Activated naive CD4-positive, alpha-beta T cell (primary cell): ENCODE measurements at places on chromosomes 2 and 18.

DNA sequence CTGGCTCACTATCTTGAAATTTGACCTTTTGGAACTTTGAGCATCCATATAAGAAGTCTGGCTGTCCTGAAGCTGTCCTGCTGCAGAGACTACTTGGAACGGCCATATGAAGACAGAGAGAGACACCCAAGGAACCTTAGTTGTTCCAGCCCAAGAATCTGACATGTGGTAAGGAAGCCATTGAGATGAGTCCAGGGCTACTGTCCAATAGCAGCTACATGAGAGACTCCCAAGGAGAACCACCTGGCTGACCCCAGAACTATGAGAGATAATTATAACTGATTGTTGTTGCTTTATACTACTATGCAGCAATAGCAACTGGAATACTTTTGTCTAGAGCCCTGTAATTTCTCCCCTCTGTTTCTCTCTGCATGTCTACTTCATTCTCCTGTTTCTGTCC is 234.3 kb upstream of the TANK start:
- no peak for DNase-seq

DNA sequence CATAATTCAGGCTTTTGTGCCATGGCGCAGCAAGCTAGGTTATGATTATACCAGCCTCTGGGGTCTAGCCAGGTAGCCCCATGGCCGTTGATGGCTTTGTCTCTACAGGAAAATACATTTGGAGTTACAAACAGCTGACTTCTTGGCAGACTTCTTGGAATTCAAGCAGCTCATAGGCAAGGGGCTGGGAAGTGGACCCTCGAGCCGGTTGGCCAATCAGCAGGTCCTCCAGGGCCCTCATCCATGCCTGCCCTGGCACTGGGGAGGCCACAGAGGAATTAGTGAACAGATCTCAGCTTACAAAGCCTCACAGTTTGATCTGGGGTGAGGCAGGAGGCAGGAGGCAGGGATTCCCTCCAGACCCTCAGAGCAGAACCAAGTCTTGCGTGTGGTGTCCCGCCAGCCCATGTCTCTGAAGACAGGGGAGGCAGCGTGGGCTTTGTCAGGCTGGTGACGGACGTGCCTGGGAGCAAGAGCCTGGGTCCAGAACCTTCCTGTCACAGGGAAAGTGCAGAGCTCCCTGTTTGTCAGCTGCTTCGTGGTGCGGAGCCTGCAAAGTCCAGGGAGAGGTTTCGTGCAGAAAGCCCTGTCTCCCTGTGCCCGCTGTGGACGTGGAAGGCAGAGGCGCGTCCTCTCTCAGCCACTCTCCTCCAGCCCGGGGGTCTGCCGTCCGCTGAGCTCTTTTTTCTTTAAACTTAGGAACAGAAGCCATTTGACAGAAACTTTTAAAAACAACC is 131.7 kb downstream of the KLHL29 start:
- no peak for DNase-seq

DNA sequence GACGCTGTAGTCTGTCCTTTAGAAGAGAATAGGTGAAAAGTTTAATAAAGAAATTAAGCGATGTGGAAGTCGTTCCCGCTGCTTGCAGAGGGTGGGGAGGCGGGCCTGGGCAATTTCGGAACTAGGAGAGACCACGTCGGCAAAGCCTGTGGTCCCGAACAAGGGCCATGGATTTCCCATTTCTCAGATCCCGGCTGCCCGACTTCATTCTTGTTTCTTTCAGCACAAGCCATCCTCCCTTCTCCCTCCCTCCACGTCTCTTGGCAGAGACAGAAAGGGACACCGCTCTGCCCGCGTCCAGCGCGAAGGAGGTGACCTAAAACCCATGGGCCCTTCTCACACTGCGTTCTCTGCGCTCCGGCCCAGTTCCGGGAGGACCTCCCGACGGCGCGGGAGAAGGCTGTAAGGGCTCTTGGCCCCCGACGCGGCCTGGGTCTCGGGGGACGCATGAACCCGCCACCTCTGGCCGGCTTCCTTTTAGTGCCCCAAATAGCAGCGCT is 2.2 kb upstream of the BCL2L11 start:
- no peak for DNase-seq

GRCh38 chr18:32135625-32136024 is 44.0 kb downstream of the RNF138 start:
- DNase-seq = no peak

GRCh38 chr2:233446121-233446520 is 91.8 kb downstream of the DGKD start:
- DNase-seq = no peak

- no peak for DNase-seq
Measured at GRCh38 chr2:43898838-43899346, 60.1 kb downstream of the ABCG8 start.

- DNase-seq = no peak
Measured at GRCh38 chr18:12420821-12421421, 13.2 kb downstream of the PRELID3A start.

GRCh38 chr2:30978854-30979253 is 159.4 kb downstream of the GALNT14 start:
- DNase-seq = no peak

- no peak for DNase-seq
Measured at GRCh38 chr2:154692927-154693326, 5.6 kb upstream of the KCNJ3 start.

DNA sequence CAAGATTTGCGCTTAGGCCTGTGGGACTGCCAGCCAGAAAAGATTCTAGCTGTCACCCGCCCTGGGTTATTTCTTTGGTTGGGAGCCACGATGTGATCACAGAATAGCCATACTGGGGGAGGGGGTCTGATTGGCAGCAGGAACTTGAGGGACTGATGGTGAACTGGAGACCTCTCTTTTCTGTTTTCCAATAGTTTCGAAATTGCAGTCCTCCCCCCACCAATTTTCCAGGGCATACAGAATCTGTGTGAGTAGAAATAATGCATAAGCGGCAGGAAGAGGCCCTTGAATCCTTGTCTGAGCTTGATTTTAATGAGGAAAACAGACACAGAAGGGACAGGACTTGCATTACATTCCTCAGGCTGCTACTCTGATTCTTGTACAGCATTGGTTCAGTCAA is 2.2 kb upstream of the POLR2D start:
- no peak for DNase-seq

DNA sequence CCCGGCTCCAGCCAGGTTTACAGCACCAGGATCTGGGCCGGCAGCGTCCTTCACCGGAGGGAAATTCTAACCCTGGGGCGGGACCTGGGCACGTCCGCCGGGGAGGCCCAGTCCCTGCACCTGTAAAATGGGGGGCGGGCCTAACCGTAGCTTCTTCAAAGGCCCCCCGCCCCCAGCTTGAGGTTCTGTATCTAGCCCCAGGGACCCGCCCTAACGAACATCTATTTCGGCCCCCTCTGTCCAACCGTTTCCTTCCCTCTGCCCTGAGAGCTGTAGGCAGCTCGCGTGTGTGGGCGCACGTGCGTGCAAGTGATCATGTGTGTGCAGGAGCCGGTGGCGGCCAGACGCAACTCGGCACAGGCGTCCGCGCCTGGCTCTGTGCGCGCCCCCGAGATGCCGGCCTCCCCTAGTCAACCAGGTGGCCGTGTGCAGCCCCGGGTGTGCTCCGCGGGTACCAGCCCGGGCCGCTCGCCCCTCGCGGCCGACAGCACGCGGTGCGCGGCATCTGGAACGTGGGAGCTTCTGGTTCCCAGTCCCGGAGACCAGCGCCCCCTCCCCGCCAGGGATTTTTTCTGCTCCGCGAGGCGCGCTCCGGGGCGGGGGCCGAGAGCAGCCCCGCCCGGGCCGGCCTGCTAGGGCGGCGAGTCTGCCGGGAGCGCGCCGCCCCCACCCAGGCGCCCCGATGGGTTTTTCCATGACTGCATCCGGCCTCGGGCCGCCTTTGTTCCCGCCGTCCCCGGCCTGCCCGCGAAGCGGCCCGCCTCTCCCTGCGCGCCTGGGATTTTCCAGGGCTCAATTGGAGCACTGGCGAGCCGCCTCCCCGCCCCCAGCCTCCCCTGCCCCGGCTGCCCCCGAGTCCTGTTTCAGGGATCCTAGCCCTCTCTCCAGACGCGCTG is 21.2 kb downstream of the TEX44 start:
- peak; percentile 39 for DNase-seq

- DNase-seq = no peak
Measured at GRCh38 chr2:197195518-197195917, 115.1 kb downstream of the ANKRD44 start.

DNA sequence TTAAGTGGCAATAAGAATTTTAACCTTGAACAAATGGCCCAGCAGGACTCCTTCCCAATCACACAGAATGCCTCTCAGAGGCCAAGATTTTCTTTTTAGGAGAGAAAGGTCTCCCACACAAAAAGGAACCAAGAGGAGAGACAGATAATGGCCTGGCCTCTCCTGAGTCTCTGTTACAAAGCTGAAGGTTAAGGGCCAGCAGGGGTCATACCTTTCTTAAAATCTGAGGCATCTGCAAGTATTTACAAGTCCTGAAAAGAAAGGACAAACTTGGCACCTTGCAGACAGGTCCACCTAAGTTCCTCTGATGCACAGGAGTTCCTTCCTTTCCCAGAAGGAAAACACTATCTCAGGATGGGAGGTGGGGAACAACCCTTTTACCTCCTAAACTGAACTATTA is 142.3 kb downstream of the TMEM163 start:
- DNase-seq = no peak

- no peak for DNase-seq
Measured at GRCh38 chr2:85210511-85210910, 77.3 kb downstream of the TCF7L1 start.

GRCh38 chr18:49628119-49628518 is 66.3 kb downstream of the LIPG start:
- no peak for DNase-seq

DNA sequence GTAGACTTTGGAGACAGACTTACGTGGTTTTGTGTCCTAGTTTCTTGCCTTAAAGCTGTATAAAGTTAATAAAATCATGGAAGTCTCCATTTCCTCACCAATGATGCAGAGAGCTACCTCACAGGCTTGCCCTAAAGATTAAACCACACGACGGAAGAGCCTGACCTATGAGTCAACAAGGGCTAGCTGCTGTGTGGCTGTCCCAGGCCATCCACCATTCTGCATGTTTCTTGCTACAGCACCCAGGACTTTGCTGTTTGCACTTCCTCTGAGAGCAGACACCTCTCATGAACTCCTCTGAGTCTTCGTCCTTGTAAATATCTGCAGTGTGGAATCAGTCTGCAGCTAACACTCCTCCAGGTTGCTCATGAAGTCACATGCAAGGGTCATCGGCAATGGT is 160.0 kb upstream of the TRIB2 start:
- no peak for DNase-seq

- no peak for DNase-seq
Measured at GRCh38 chr2:117523267-117523666, 291.2 kb upstream of the DDX18 start.

DNA sequence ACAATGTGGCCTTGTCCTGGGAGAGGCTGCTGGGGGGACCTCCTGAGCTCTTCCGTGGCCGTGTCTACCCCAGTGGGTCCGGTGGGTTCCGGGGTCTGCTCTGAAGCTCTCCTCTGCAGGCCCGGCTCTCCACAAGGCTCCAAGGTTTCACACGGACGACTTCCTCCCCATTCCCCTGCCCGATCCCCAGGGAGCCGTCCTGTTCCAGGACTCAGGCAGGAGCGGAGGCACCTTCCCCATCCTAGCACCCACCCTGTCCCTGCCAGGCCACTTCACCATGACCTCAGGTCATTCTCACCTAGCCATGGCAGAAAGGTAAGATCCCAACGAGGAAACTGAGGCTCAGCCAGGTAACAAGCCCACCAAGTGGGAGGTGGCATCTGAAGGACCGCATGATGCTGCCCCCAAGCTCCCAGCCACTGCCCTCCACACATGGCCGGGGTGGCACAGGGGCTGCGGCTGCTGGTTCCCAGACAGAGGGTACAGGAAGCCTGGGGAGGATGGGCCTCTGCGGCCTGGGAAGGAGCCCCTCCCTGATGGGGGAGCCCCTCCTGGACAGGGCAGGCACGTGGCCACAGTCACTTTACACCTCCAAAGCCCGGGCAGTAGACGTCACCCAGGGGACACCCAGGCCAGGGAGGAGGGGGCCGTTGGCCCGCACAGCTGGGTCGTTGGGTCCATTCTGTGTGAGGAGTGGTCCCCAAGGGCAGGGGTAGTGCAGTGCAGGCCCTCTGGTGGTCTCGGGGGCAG is 274.0 kb downstream of the NDUFA10 start:
- no peak for DNase-seq

GRCh38 chr2:86015006-86015405 is 90.7 kb downstream of the POLR1A start:
- no peak for DNase-seq

DNA sequence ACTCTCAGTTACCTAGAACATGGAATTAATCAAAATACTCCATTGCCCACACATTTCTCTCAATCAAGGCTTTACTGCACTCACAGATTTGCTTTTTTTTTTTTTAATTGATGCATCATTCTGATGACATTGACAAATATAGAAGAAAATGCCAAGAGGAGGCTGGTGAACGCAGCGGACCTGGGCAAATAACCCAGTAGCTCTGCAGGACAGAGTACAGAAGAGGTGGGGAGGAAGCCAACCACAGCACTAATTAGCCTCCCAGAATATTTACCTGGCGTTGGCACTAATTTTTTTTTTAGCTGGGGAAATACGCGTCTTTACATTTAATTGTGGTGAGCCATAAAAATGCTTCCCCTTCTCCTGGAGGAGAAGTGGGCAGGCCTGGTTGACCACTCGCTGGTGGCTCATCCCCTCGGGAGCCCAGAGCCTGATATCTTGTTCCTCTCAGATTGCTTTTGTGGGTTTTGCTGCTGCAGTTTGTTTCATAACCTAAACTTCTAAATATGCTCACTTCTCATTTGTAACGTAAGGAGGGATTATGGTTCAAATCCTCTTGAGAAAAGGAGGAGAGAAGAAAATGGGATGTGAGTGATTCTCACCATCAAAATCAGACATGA is 165.8 kb upstream of the EPB41L3 start:
- DNase-seq = no peak

GRCh38 chr2:32900246-32900973 is 46.3 kb upstream of the LTBP1 start:
- DNase-seq = no peak

DNA sequence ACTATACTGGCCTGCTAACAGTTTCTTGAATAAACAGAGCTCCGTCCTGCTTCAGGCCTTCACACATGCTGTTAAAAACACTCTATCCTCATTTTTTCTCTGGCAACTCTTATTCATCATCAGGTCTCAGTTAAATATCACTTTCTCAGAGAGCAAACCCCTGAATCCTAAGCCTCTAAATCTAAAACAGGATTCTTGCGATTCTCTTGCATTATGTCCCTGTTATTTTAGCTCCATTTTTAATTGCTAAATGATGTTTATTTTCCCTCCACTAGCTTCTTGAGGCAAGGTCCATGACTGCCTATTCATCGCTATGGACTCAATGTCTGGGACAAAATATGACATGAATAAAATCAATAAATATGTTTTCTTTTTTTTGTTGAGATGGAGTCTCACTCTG is 190.7 kb upstream of the SMAD7 start:
- DNase-seq = no peak

DNA sequence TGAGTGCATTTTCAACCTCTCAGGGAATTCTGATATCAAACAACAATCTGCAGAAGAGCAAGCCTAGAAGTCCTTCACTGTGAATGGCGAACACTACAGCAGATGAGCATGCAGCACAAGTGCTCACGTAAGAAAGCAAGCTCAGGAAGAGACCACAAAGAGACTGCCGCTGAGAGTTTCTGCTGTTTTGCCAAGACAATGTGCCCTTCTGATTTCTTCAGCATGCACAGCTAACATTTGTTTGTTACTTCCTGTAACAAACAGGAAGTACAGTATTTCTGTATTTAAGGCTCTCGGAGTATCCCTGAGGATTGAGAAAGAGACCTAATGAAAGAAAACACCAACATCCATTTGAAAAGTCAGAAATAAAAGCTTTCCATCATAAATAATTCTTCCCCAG is 45.9 kb downstream of the MBOAT2 start:
- DNase-seq = no peak

- no peak for DNase-seq
Measured at GRCh38 chr2:241074065-241074818, 27.8 kb downstream of the MTERF4 start.

- DNase-seq = no peak
Measured at GRCh38 chr2:160167089-160167740, 32.9 kb downstream of the ITGB6 start.
